ENCODE measurements at places on chromosomes 1 and 21. TPM values are rescaled to one million over a fixed set of nuclear protein-coding genes. Genes with fewer than 3 reads are reported as not detected.

Gene KRTAP12-2
- total RNA-seq, result not detected

Gene TAL1
- total RNA-seq, result 0.91 TPM

Gene SLC25A24
- total RNA-seq, result 11.3 TPM

Gene CA6
- not detected for total RNA-seq

GRCh38 chr1:113784104-113784779 is 25.0 kb upstream of the PHTF1 start:
- no peaks in the 10 kb centered on the region for H3K36me3 ChIP-seq
- peaks cover 19% of the 10 kb centered on the region for H3K4me1 ChIP-seq
- peak overlapping the region; percentile 80 for H3K27ac ChIP-seq
- DNase-seq, result peak; percentile 46
- H3K27me3 ChIP-seq, result no peaks in the 10 kb centered on the region

DNA sequence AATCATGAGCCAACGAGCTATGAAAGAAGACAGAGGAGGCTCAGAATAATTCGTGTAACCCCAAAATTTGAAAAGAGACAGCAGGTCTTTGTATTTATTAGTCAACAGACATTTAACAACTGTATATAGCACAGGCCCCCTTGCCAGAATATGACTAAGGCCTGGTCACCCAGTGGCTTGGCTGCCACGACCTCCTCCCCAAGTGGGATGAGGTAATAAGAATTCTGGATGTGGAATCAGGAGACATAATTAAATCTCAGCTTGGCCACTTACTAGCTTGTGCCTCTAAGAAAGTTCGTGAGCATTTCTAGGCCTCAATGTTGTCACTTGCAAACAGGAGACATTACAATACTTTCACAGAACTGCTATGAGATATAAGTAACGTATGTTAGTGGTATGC is 134.2 kb upstream of the TNFSF4 start:
- no peaks in the 10 kb centered on the region for H3K36me3 ChIP-seq
- no peak overlapping the region for H3K27ac ChIP-seq
- no peak for DNase-seq
- no peaks in the 10 kb centered on the region for H3K27me3 ChIP-seq

- H3K36me3 ChIP-seq, result no peaks in the 10 kb centered on the region
- no peak overlapping the region for H3K4me3 ChIP-seq
- peaks cover 31% of the 10 kb centered on the region for H3K4me1 ChIP-seq
Observed at GRCh38 chr1:6249739-6250689, 6.0 kb downstream of the HES3 start.

GRCh38 chr1:55214934-55215193 is 300 bp downstream of the USP24 start:
- no peaks in the 10 kb centered on the region for H3K36me3 ChIP-seq
- H3K4me1 ChIP-seq, result peaks cover 34% of the 10 kb centered on the region
- no peak for DNase-seq
- H3K27me3 ChIP-seq, result no peaks in the 10 kb centered on the region
- H3K4me3 ChIP-seq, result peak overlapping the region; percentile 76

DNA sequence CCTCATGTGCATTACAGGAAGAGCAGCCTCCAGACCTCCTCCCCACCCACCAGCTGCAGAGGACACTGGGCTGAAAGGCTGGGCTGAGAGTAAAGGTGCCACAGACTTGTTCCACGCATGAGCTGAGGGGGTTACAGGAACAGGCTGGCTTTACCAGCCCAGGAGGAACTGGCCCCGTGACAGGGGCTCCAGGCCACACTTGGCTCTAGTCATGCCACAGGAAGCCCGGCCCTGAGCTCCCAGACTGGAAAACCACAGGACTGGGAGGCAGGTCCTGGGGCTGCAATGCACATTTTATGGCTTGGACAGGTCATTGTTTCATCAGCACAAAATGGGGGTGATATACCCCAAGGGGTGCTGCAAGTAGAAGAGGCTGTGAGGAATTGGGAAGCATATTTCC is 35.6 kb downstream of the GPA33 start:
- H3K27ac ChIP-seq, result no peak overlapping the region
- no peaks in the 10 kb centered on the region for H3K36me3 ChIP-seq
- no peak for DNase-seq
- H3K4me1 ChIP-seq, result peaks cover 30% of the 10 kb centered on the region

DNA sequence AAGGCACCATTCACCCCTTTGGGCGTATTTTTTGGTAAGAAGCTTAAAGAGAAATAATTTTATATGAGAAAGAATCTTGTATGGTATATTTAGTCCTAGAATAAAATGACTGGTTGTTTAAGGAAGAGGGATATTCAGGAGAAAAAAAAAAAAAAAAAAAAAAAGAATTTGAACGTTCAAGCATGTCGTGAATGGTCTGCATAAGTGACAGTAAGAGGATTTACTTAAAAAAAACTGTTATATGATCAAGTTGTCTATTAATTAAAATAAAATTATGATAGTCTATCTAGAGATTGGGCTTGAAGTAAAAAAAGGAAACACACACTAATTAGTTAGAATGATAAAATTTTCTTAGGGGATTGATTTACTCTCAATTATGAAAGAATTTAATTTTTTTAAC is 11.7 kb upstream of the OR14I1 start:
- H3K4me1 ChIP-seq, result peaks cover 3% of the 10 kb centered on the region
- DNase-seq, result no peak
- H3K27ac ChIP-seq, result no peak overlapping the region
- H3K27me3 ChIP-seq, result no peaks in the 10 kb centered on the region

DNA sequence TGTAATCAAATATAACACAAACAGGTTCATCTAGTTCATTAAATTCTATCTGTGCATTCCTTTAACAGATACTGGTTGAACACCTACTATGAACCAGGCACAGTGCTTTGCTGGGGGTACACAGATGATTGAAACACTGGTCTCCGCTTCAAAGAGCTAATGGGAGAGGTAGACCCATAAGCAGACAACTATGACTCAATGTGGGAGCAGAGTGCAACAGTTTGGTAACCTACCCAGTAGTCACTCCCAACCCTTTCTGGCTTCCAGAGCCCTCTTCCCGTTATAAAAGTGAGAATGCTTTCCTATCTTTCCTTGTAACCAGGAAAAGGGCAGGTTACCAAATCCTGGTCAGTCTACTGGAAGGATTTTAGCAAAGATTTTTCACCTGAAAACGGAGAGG is 8.0 kb upstream of the ETV3 start:
- H3K36me3 ChIP-seq, result no peaks in the 10 kb centered on the region
- H3K27me3 ChIP-seq, result no peaks in the 10 kb centered on the region
- DNase-seq, result no peak
- H3K27ac ChIP-seq, result no peak overlapping the region

DNA sequence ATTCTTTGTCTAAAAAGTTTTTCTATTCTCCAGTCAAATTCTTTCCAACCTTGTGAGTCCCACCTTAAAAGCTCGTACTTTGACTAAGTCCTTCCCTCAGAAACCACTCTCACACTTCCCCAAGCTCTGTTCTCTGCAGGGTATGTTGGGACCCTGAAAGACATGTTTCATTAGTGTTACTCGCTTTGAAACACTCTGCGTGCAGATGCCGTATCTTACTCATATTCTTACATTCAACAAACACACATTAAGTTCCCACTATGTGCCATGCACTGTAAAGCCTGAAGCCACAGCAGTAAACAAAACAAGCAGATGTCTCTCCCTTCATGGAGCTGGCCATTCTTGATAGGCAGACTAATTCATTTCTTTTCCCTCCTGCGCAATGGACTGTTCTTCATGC is 229.7 kb downstream of the RERE start:
- no peaks in the 10 kb centered on the region for H3K36me3 ChIP-seq
- H3K27me3 ChIP-seq, result no peaks in the 10 kb centered on the region
- H3K4me3 ChIP-seq, result no peak overlapping the region
- DNase-seq, result no peak
- no peak overlapping the region for H3K27ac ChIP-seq

DNA sequence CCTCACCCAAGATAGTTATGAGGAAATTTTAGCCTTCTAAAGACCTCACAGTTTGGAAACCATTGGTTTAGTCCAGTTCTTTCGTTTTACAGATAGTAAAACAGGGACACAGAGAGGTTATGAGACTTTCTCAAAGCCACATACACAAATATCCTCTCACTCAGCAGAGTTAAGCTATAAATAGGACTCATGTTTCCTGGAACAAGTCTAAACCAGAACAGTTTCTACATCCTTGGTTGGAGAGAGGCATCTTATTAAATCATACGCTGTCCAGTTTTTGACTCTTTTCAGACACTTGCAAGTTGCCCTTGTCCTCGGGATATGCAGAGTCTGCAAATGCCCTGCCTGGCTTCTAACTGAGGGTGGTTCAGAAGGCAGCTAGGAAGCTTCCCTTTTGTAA is 462.1 kb upstream of the DEPDC1 start:
- H3K4me1 ChIP-seq, result no peaks in the 10 kb centered on the region
- no peak overlapping the region for H3K27ac ChIP-seq
- no peaks in the 10 kb centered on the region for H3K36me3 ChIP-seq

DNA sequence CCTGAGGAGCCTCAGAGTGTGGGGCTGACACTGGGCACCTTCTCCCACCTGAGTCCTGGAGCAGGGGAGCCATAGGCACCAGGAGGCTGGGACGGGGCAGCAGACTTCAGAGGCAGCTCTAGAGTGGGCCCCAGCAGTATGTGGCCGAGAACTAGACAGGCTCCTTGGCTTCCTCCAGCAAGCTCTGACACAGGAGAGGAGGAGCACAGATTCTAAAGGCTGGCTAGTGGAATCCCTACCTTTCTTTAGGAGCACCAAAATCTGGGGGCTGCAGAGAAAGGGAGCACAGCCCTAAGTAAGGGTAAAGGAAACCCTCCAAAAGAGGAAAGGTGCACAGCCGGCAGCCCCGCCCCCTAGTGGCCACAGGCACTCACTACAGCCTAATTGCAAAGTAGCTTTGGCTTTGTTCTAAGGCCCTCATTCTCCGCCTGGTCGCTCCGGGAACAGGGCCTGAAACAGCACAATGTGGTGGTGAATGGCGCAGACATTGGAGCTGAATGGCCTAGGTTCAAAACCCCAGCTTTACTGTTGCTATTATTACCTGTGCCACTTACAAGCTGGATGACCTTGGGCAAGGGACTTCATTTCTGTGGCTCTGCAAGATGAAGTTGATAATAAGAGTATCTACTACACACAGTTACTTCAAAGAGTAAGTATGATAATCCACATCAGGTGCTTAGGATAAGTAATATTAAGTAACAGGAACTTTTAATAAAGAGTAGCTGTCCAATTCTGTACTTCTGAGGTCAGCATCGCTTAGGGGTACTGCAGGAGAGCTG is 8.8 kb upstream of the GUCA2A start:
- H3K36me3 ChIP-seq, result no peaks in the 10 kb centered on the region
- no peak overlapping the region for H3K4me3 ChIP-seq
- no peaks in the 10 kb centered on the region for H3K27me3 ChIP-seq
